ENCODE measurements at places on chromosomes 11 and 22.
A peak's percentile ranks its signal among the peaks of the same experiment; 100 is the strongest.

- DNase-seq, result no peak
Observed at GRCh38 chr11:75236062-75236461, 4.5 kb upstream of the TPBGL start.

DNA sequence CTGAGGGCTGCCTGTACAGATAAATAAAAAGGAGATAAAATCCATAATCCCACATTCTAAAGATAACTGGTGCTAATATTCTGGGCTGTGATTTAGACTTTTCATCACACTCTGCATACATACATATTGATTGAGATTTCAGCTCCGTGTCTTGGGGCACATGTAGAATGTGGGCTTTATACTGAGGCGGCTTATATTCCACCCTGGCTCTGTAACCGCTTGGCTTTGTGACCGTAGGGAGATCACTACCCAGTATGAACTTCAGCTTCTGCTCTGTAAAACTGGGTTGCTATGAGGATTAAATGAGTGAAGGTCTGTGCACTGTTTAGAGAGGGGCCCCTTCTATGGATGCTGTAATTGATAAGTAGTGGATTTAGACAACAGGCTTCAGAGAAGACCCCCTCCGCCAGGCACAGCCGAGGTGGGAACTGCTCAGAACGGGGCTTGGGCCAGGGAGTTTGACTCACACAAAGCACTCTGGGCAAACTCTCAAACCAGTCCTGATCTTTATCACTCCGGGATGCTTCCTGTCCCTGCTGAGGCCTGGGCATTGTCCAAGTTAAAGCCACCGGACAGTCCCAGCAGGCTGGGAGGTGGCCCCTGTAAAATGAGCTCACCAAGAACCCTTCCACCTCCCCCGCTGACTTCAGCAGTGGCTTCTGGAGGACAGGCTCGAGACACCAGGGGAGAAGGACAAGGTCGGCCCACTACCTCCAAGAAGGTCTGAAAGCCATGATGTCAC lies 17.2 kb downstream of the KIAA1671 start:
- peak; percentile 59 for DNase-seq

GRCh38 chr11:537622-538430 lies 499 bp downstream of the LRRC56 start:
- no peak for DNase-seq

- DNase-seq, result no peak
Observed at GRCh38 chr11:36257351-36257750, 31.9 kb downstream of the COMMD9 start.

DNA sequence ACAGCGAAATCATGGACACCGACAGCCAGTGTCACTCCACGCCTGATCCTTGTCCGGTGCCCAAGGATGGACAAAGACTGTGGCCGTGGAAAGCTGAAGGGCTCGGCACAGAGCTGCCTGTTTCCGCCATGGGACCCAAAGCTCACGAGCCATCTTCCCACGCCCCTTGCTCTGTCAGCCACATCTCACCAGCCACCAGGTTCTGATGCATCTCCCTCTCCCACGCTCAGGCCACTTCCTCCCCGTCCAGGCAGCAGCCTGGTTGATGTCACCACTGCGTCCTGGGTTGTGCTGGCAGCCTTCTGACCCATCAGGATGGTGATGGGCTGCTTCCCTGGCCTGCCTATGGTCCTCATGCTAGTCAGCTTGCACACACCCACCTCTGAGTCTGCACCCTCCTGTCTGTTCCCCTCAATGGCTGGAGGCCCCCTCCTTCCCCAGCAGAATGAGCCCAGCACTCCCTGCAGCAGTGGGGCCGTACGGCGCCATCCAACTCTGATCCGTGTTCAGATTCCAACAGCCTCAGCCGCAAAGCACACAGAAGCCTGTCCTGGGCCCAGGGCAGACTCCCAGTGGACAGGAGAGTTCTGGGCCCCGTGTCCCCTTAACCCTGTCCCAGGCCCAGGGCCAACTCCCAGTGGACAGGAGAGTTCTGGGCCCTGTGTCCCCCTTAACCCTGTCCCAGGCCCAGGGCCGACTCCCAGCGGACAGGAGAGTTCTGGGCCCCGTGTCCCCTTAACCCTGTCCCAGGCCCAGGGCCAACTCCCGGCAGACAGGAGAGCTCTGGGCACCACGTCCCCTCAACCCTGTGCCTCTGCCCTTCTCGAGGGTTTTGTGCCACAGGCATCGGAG lies 259.5 kb downstream of the BRD1 start:
- DNase-seq, result no peak

- DNase-seq, result peak; percentile 68
Observed at GRCh38 chr11:120303004-120303637, 22.0 kb upstream of the TLCD5 start.

DNA sequence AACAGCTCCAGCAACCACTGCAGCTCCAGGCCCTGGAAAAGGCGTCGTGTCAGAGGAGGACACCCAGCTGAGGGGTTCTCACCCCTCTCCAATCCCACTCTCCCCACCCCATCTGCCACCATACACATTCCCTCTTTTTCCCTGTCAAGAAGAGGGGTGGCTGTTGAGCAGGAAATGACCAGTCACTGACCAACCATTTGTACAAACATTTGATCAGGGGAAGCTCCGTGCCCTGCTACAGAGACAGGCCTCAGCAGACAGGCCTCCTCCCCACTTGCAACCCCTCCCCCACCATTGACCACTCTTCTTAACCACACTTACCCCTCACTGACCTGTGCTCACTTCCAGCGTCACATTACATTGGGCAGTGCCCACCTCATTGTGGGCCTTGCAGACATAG lies 2.3 kb upstream of the VSIG2 start:
- no peak for DNase-seq

DNA sequence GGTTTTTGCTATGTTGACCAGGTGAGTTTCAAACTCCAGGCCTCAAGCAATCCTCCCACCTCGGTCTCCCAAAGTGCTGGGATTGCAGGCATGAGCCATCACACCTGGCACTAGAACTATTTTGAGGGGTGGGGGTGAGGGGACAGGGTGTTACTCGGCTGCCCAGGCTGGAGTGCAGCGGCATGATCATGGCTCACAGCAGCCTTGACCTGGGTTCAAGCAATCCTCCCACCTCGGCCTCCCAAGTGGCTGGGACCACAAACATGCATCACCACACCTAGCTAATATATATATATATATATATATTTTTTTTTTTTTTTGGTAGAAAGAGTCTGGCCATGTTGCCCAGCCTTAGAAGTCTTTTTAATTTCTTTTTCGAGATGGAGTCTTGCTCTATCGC lies 17.1 kb upstream of the IFITM3 start:
- no peak for DNase-seq

DNA sequence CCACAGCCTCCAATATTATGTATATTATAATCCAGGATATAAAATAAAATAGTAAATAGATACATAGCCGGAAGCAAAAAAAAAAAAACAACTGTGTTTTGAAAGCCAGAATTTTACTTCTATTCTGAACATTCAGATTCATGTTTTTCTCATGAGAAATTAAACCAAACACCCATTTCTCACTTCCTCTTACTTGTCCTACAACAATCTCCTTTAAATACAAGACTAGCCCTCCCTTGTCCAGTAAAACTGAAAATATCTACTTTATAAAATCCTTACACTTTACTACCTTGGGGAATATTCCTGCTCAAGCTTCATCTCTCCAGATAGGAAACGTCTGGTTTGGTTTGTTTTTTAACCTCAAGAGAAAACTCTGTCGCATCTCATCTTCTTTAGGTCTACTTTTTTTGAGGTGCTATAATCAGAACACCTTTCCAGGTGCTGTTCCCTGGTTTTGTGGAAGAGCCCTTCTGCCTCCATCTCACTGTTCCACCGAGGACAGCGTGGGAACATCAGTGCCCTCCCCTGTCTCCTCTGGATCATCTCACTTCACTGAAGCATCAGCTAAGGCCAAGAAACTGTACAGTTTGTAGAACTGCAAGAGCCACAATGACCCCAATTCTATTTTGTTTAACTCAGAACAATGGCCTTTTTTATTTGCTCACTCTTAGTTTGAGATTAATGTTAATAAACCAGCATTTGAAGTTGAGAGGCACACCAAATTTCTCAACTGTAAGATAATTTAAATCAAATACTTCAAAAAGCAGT lies 82.0 kb upstream of the ARHGAP32 start:
- no peak for DNase-seq

DNA sequence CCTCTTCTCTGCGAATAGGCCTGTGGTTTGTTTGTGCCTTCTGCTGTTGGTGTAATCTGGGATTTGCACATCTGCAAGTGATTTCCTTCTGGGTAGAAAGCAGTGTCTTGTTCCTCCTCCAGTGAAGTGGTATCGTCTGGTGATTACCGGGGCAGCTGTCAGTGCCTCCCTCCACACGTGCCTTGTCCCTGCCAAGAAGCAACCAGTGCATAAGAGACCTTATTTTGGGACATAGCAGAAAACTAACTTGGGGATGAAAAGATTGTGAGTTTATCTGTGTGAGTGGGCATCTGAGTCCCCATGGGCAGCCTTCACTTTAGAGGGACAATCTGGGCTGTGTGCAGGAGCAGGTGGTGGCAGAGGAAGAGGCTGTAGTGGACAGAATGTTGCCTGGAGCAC lies 71.5 kb upstream of the SORL1-AS1 start:
- DNase-seq, result no peak

DNA sequence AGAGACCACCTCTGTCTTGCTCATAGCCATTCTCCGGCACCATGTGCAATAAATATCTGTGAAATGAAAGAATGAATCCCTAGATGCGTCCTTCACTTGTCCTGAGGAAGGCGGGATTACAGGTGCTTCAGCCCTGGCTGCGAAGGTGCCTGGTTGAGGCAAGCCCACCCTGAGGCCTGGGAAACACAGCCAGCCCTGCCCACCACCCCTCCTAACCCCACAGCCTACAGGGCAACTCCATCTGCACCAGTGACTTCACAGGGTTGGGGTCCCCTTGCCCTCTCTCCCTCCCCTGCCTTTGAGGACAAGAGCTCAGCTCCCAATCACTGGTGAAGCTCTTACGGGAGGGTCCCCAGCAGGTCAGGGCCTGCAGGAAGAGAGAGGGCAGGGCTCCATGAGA lies 17.5 kb upstream of the SCGB1A1 start:
- no peak for DNase-seq

DNA sequence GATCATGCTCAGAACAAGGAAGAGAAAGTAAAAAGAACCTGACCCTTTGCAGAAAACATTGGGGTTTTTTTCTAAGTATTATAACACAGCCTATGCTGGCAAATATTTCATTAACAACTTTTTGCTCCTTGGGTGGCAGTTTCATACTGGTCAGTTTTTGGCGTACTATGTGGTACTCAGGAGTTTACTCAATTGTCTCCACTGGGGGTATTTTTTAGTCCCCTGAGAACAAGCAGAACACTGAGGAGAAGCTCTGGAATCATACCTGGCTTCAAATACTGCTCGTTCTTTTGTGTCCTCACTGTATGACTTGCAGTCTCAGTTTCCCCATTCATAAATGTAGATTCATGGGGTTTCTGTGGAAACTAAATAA lies 90.4 kb downstream of the SERGEF start:
- no peak for DNase-seq

GRCh38 chr11:87322568-87322967 lies 284.8 kb downstream of the TMEM135 start:
- no peak for DNase-seq

DNA sequence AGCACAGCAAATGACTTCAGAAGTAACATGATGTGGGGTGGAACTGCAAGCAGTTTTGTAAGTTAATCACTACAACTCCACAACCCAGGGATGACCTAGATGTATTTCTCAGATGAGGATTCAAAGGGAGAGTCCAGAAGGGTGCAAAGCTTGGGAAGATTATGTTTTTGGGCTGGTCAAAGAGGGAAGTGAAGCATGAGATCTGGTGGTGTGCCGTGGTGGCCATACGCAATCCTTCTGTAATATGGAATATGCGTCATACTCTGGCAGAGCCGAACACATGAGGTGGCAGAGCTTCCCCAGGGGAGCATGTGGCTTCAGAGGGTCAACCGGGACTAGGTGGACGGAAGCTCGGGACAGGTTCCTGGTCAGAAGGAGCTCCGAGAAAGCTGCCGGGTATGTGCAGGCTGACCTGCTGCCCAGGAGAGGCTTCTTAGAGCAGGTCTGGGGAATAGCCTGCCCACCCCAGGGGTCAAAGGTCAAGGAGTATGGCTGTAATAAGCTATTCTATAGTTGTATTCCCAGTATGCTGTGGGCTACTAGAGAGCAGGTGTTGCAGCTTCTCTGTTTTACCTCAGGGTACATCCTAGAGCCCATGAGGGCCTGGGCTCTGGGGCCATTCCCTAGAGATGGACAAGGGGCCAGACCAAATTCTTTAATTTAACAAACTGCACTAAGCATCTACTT lies 70.1 kb upstream of the PHOX2A start:
- DNase-seq, result no peak

DNA sequence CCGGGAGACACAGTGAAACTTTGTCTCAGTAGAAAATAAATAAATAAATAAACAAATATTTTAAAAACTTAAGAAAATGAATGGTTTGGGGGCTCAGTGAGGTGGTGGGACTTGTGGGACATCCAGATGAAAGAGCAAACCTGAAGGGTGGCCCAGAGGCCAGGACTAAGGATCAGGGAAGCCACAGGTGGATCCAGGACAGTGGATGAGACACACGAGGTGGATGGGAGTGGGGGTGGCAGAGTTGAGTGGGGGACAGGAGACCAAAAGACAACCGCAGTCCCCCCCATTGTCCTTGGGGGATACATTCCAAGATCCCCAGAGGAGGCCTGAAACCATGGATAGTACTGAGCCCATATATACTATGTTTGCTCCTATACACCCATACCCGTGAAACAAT lies 7.1 kb downstream of the RFPL1 start:
- DNase-seq, result no peak

DNA sequence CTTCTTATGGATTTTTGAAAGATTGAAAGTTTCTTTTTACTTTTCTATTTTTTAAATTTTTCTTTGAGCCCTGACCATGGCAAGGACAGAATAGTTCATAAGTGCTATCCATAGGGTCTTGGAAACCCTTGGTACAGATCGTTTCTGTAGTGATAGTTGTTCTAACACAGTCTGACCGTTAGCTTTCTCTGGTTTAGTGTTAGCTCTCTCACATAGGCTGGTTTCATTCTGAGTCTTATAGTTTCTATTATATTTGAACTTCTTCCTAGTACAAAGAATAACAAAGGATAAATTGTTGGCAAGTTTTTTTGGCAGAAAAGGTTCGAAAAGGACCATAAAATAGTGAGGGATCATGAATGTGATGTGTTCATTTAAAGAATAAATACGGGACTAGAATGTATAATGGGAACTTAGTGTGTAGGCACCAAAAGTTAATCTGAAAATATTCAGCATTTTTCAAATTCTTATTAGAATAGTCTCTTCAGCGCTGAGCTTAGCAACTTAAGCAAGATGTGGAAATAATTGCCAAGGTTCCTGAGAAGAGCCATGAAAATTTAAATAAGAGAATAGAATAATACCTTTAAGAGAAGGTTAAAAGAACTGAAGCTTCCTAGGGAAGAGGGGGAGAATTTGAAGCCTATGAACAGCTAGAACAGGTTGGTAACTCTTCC lies 24.1 kb downstream of the FDX1 start:
- DNase-seq, result no peak

- no peak for DNase-seq
Observed at GRCh38 chr11:46588915-46589314, 4.9 kb downstream of the AMBRA1 start.

Measured in psoas muscle (tissue), 8 donors.